ENCODE measurements at places on chromosomes 1 and 21.

- DNase-seq, result no peak
Observed at GRCh38 chr1:87000460-87000859, 86.0 kb downstream of the HS2ST1 start.

DNA sequence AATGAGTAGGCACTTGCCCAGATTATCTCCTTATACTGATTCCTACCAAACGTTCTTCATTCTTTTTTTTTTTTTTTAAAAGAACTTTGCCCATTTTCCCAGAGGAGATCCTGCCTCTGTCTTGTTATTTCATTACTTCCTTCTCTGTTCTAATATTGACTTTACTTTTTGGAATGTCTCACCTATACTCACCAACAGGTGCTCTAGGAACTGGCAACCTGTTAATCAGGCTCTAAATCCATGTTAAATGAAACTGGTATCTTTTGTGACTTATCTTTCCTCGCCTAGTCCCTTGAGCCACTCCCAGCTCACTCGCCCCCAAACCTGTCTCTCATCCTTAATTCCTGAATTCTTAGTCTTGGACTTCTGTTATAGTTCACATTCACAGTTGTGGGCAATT lies 1.2 kb upstream of the CRCT1 start:
- DNase-seq, result no peak

GRCh38 chr1:102919659-102920058 lies 188.7 kb downstream of the COL11A1 start:
- no peak for DNase-seq

GRCh38 chr1:18480315-18481189 lies at the start of gene KLHDC7A:
Gene KLHDC7A (plus strand): TSS chr1:18480930. CDS start chr1:18480982, 52 bp downstream.
- DNase-seq, result no peak

DNA sequence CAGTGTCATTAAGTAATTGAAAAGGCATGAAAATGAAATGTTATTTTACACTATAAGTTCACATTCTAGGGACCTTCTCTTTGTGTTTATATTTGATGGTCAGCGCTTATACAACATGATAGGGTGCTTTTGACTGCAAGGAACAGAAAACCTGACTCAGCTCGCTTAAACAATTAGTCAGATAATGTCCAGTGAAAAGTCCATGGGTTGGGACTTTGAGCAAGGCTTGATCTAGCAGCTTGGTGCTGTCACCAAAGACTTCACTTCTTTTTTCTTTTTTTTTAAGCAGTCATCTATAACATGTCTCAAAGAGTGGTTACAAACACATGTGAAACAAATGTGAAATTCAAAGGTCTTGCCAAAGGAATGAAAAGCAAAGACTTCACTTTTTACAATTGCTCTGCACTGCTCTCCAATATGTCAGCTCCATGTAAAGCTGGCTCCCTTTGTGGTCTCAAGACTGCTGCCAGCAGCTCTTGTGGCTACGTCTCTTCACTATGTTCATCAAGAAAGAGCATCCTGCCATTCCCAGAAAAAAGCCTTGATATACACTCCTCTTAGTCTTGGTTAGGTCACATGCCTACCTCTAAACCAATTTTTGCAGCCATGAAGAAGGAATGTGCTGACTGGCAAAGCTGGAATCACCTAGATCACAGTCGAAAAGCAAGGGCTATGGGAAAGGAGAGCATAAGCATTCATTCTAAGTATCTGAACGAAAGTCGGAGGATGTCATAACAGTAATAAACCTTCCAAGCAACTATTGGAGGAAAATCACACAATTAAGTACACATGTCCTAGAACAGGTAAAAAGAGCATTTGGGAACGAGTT lies 15.2 kb downstream of the F3 start:
- no peak for DNase-seq

Data from hematopoietic multipotent progenitor cell treated with erythropoietin and hydrocortisone succinate and interleukin-3 and kit ligand, for 17 days (in vitro differentiated cells).